ENCODE measurements at places on chromosomes 1 and 21.
A peak's percentile ranks its signal among the peaks of the same experiment; 100 is the strongest.

GRCh38 chr1:118250232-118250631 is 65.2 kb upstream of the SPAG17 start:
- H3K4me1 ChIP-seq, result no peaks in the 10 kb centered on the region
- no peak overlapping the region for H3K4me3 ChIP-seq
- DNase-seq, result no peak
- H3K27ac ChIP-seq, result no peak overlapping the region
- H3K36me3 ChIP-seq, result no peaks in the 10 kb centered on the region

GRCh38 chr1:210373878-210374599 is 45.3 kb downstream of the HHAT start:
- H3K4me1 ChIP-seq, result peaks cover 55% of the 10 kb centered on the region
- 0 out of 2 replicates have a peak overlapping the region, but pooled peaks have one; percentile 11 for H3K4me3 ChIP-seq
- H3K27me3 ChIP-seq, result no peaks in the 10 kb centered on the region

GRCh38 chr1:118032883-118033282 is 103.3 kb downstream of the WDR3 start:
- no peak overlapping the region for H3K4me3 ChIP-seq
- no peak overlapping the region for H3K27ac ChIP-seq
- H3K4me1 ChIP-seq, result no peaks in the 10 kb centered on the region
- H3K27me3 ChIP-seq, result no peaks in the 10 kb centered on the region
- no peak for DNase-seq

GRCh38 chr1:4137621-4138415 is 237.7 kb upstream of the C1orf174 start:
- no peaks in the 10 kb centered on the region for H3K4me1 ChIP-seq
- no peaks in the 10 kb centered on the region for H3K36me3 ChIP-seq
- H3K4me3 ChIP-seq, result no peak overlapping the region
- no peak overlapping the region for H3K27ac ChIP-seq

DNA sequence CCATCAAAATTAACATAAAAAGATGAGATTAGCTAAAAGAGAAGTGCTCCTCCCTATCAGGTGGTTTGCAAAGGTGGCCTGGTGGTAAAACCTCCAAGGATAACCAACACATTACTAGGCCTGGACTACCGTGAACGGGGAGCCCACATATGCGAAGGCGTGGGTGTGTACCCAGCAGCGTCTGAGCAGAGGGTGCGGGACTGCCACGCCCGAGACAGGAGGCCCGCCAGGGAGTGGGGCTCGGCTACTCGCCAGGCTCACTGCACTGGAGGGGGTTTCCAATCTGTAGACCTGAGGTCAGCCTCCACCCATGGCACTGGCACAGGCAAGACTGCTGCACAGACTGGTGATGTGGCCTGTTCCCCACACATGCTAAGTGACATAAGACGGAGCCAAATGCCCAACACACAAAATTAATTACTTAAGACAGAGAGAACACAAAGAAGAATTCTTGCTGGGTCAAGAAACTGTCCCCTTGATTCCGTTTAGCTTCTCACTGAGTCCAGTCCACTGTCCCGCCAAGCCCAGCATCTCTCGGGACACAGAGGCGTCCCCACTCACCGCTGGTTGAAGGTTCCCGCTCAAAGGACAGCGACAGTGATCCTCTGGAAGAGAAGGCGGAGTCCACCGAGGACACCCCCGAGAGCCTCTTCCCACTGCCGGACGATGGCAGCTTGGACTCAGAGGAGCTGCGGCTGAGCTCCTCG is 23.4 kb downstream of the RIPK4 start:
- no peaks in the 10 kb centered on the region for H3K4me1 ChIP-seq
- H3K27ac ChIP-seq, result no peak overlapping the region
- H3K36me3 ChIP-seq, result peaks cover 97% of the 10 kb centered on the region
- H3K4me3 ChIP-seq, result no peak overlapping the region
- no peak for DNase-seq
- no peaks in the 10 kb centered on the region for H3K27me3 ChIP-seq

DNA sequence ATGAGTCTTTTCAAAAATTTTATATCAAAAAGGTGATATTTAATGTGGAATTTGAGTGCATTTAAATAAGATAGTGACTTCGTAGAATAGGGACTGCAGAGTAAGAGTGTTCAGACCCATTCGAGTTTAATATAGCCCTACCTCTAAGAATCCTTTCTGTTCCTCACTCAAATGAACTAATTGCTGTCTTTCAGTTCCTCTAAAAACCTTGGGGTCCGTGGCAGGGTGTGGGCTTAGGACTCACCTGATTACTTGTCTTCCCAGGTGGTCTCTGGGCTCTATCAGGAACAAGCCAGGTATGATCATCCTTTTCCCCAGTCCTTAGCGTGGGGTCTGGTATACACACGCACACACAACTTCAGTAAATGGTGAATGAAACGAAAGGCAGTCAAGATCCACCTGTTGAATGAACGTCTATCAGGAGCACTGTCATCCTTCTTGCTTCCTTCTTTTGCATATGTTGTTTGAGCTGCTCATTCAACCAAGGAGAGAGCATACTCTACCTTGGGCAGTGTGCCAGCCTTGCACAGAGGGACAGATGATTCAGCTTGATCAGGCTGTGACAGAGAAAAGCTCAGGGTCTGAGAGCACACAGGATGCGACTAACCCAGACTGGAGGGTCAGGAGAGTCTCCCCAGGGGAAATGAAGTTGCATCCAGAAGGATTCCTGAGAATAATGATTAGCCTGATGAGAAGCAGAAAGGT is 1.2 kb upstream of the RNF11 start:
- 0 out of 2 replicates have a peak, but pooled peaks cover 1% of the 10 kb centered on the region for H3K27me3 ChIP-seq
- no peaks in the 10 kb centered on the region for H3K36me3 ChIP-seq
- DNase-seq, result peak; percentile 59
- H3K27ac ChIP-seq, result no peak overlapping the region
- H3K4me3 ChIP-seq, result peak overlapping the region; percentile 99

DNA sequence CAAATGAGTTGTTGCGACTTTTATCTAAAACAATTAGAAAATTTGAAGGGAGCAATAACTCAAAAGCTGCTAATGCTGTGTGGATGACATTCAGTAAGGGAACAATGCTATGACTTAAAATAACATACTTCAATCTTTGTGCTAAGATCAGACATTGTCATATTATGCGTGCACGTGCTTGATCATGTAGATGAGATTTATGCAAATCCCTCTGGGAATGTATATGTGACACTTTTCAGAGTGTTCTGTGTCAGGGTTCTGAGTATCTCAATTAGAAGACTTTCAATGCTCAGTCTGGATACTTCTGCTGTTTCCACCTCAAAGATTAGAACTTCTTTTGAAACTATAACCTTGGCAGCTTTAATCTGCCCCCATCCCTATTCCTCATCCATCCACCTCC is 18.6 kb upstream of the POU2F1 start:
- no peak for DNase-seq
- no peaks in the 10 kb centered on the region for H3K36me3 ChIP-seq
- H3K4me3 ChIP-seq, result no peak overlapping the region
- no peak overlapping the region for H3K27ac ChIP-seq
- H3K4me1 ChIP-seq, result no peaks in the 10 kb centered on the region

Measured in HepG2 (cell line).